ENCODE measurements at places on chromosomes 3 and 15.

GRCh38 chr15:46301291-46301690 is 666.5 kb downstream of the SQOR start:
- no peak for DNase-seq

DNA sequence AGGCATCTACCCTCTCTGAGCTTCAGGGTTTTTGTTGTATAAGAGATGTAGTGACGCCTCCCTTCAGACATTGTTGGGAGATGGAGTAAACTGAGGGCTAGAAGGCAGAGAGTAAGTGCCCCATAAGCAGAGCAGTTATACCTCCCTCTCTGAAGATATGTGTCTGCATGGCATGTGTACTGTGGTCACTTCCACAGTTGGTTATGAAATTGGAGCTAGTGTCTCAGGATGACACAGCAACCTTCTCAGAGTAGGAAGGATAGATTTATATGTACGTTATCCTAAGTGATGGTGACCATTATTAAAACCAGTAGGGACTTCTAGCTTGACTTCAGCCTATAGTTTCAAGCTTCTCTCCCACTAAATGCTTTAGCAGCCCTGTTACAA is 17.9 kb downstream of the PXK start:
- no peak for DNase-seq

DNA sequence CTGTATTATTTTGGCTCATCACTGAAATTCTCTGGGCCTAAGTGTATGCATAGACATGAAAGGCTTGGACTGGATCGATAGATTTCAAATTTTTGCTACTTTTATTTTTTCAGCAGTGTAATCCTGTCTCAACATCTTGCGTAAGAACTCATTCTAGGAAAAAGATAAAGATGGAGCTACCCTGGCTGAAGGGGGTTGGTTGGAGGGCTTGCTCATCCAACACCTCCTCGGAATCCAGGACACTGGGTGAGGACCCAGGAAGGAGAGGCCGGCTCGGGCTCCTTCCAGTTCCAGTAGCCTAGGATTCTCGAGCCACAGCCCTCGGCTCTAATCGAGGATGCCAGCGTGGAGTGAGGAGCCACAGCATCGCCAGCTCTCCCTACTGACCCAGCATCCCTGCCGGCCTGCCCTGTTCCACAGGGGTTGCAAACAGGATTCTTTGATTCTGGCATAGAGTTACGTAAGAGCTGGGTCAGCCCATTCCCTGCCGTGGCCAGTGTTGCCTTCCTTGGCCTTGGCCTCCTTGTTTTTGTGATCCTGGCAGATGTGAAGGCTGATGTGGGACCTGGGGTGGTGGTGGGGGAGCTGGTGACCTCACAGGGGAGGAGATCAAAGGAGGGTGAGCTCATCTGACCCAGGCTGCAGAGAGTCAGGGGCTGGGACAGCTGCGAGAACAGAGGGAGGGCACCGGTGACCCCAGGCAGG is 149.5 kb downstream of the ALDH1A2 start:
- DNase-seq = no peak

DNA sequence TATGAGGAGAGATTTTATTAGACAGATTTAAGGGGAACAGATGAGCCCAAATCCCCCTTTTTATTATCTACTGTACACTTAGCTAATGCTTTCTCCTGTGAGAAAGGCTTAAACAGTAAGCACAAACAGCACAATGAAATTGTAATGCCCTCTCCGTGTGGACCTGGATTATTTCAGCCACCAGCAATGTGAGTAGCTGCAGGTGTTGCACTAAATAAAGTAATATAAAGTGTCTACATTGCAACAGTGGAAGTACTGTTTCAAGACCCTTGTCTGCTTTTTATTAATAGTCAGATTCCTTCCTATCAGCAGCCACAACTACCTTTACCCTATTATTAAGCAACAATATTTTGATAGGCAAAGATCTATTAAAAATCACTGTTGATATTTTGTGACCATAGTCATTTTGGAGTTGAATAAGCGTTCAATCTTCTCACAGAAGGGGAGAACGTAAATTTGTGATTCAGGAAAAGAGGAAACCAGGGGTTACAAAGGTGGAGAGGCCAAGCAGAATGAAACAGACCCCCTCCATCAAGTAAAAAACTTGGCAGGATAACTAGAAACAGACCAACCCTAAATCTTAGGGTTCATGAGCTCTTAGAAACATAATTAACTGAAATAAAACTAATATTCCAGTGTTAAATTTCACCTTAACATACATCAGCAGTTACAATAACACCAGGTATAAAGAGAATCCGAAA is 422.6 kb downstream of the MECOM start:
- DNase-seq = no peak

DNA sequence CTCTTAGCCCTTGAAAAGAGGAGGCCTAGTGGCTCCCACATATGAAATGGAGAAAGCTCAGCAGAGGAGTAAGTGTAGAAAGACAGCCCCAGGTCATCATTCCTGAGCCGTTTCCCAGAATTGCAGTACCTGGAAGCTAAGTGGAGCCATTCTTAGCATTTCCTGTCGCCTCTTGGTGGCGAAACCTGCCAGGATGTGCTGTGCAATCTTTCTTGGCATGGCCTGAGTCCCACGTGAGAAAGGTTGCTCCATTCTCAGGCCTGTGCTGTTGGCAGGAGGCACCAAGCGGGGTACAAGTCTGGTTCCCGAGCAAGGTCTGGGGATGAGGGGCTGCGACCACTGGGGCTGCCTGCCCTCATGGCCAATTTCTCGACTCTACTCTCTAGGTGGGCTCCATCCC is 207.2 kb upstream of the TPM1 start:
- DNase-seq = no peak

DNA sequence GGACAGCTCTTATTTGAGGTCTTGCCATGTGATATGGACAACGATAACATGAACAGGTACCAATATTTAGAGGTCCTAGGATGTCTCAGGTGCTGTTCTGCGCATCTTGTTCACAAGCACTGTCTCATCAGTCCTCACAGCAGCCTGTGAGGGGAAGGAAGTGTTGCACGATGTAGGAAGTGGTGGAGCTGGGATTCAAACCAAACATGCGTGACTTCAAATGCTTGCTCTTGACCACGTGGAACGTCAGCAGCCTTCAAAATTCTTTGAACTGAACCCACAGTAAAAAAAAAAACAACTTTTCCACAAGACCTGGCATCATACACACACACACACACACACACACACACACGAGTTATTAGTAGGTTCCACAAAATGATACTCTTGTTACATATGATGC is 153.4 kb upstream of the SMAD3 start:
- DNase-seq = no peak
